ENCODE measurements at places on chromosomes 7 and 10.

- no peak for DNase-seq
These were observed at the start of gene TBXAS1 for GRCh38 chr7:139829025-139829774. TSS of gene TBXAS1 (plus strand) at chr7:139829264. CDS start at chr7:139829391, 127 bp downstream.

DNA sequence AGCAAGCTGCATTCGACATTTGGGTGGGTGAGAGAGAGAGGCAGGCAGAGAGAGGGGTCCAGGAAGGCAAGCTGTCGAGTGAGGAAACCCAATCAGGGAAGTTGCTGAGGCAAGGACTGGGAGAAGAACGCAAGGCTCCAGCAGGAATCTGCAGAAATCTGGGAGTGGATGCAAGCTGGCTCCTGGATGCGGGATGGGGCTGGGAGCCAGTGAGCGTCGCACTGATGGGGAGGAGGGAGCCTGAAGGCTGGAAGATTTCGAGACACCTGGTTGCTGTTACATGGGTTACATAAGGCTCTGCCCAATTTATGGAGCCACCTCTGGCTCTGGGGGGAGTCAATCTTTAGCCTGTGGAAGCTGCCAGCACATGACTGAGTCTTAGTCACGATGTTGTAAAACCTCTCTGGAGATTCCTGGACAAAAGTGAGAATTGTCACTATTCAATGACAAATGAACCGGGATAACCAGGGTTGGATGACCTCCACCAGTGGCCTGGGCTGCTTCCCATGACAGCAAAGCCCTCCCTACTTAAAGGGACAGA is 51.1 kb upstream of the ADRB1 start:
- DNase-seq: no peak

GRCh38 chr7:106405697-106406141 is 120.9 kb upstream of the NAMPT start:
- DNase-seq: no peak

- DNase-seq: no peak
These were observed 41.0 kb upstream of the C10orf120 start for GRCh38 chr10:122740640-122741039.

GRCh38 chr10:114353383-114353782 is 50.9 kb downstream of the AFAP1L2 start:
- DNase-seq: no peak

- no peak for DNase-seq
These were observed 87.1 kb upstream of the HDAC9 start for GRCh38 chr7:18408461-18408860.

- no peak for DNase-seq
These were observed 55.5 kb upstream of the ABLIM1 start for GRCh38 chr10:114713525-114714090.

DNA sequence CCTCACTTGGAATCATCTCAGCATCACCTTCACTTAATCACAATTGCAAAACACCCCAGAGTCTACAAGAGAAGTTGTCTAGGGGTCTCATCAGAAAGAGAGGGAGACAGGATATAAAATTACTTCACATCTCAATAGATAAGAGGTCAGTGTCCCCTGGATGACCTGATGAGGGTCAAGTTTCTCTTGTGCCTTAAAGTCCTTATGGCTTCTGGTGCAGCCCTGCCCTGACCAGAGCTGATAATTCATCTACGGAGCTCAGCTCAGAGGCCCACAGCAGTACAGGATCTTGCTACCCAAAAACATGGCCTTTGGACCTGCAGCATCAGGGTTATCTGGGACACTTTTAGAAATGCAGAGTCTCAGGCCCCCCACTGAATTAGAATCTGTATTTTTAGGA is 111.1 kb upstream of the GLI3 start:
- DNase-seq: no peak

DNA sequence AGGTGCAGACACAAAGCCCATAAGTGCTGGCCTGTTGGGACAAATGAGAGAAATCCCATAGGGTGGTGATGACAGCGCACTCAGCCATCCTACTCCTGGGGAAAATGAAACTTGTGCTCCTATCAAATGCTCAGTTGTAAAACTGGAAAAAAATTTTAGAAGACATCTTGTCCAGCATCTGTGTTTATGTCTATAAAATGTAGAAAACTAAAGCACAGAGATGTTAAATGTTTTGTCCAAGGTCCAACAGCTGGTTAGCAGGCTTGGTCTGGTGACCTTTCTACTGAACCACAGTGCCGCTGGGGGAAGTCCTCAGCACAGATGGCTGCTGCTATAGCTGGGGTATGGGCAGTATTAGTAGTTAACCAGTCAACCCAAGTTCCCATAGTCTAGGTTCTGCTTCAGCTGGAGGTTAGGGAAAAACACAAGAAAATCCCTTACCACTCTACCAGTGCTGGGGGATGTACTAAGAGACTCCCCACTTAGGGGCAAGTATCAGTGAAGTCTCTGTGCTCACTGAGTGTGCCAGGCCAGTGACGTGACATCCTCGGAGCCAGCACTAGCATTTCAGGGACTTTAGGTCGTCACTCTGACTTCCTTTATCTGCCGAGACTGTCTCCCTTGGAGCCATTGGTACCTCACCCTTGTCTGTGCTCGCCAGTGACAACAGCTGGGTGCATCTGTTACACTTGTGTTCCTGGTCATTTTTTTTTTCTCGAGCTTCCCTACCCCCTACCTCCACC is 1.9 kb downstream of the TSPAN33 start:
- DNase-seq: no peak

DNA sequence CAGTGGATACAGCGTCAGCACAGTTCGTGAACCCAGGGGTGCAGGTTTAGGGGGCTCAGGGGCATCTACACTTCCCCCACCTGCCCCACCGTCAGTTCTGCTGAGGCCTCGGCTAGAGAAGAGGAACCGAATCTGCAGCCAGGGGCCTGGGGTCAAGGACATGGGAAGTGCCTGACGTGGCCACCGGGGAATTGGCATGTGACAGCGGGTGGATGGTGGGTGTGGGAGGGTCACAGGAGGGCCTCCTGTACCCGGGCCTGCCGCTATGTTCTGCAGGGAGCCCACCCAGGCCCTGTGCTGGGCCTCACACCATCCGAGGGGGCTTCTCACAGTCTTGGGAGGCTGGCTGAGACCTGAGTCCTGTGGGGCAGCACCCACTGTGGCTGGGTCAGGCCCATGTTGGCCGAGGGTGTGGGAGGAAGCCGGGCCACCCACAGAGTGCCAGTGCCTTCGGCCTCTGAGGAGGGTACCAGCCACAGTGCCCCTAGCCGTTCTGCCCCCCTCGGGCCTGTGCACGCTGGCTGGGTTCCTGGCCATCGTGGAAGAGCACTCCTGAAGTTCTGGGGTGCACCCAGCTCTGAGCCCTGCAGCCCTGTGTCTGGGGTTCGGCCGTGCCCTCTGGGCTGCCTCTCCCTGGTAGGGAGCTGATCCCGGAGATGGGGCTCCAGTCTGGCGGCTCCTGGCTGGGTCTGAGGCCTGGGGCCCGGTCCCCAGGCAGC is 5.9 kb downstream of the TTYH3 start:
- no peak for DNase-seq

DNA sequence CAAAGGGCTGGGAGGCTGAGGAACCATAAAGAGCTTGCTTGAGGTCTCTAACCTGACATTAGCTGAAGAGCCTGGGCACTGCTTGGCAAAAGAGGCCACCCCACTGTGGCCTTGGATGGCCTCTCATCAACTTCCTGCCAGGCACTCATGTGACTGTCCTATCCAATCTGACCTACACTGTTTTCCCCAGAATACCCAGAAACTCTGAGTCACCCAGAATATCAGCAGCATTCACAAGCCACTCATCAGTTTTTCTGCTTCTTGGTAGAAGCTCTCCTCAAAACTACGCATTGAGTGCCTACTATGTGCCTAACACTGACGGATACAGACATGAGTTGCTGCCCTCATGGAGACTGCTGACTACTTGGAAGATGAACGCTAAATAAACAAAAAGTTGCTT is 4.1 kb upstream of the NT5C2 start:
- DNase-seq: no peak

- no peak for DNase-seq
These were observed 163.8 kb upstream of the PRSS1 start for GRCh38 chr7:142585425-142585824.

- no peak for DNase-seq
These were observed 2.3 kb upstream of the INSYN2A start for GRCh38 chr10:127198721-127199120.

DNA sequence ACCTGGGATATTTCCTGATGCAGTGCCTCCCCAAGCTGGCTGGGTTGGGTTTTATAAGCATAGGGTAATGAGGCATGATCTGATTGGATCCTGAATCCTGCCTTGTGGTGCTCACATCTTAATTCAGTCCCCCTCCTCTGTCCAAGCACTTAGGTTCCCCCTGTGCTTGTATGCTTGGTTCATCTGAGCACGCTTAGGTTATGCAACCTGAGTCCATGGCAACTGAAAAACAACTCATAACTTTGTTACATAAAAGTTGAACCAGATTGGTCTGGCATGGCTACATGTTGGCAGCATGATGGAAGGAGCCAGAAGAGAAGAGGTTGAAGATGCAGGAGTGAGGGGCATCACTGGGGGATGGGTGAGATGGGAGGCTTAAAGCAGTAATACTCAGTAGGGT is 57.3 kb upstream of the OSBPL3 start:
- DNase-seq: no peak

DNA sequence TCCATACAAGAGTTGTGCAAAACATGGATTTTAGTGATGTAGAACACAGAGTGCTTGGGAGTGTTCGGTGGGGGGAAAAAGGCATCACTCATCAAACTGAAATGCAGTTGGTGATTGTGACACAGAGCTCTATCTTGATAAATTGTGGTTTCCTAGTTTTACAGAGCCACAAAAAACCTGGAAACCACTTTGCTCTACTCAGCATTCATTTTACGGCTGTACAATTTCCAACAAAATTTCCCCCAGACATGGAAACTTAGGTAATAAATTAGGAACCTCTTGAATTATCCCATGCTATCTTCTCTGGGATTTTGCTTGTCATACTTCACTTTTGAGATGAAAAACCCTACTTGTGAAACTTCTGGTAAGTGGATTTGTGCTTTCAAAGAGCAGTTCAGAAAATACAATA is 614.9 kb upstream of the FZD8 start:
- no peak for DNase-seq

DNA sequence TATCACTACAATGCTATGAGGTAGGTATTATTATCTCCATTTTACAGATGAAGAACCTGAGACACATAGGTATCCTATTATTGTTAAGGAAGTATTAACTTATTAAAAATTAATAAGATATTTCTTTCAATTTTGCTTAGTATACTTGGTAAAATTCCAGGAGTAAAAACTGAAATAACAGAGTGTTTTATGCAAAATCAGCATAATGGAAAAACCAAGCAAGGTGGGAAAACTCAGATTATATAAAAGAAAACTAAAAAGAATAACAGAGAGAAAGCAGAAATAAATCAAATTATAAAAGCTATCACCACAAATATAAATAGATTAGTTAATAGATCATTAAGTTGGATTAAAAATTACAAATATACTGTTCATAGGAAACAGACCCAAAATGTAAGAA is 82.0 kb downstream of the CPXM2 start:
- no peak for DNase-seq

DNA sequence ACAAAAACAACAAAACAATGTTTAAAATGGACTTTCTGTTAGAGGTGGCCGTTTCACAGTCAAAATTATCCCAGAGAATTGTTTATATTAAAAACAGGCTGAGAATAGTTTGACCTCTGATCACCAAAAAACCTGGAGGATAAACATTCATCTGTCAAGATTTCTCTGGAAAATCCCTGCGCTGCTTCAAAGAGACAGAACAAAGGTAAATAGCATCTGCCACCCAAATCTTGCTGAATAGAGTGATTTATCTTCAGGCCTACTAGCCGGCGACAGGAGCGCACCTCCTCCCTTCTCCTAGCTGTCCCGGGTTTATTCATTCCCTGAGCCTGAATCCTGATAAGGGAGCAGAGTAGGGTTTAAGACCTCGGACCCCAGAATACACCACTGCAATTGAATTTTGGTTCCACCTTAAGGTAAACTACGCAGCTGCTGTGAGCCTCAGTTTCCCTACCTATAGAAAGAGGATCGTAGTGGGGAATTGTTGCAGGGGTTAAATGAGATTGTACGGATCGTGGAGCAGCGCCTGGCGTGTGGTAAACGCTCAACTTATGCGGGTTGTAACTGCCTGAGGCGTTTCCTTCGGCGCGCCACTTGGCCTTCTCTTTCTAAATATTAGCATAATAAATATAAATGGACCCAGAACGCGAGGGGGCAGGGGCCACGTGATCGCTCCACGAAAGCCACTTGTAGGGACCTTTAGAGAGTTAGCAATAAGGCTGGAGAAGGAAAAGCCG is 498 bp upstream of the ST7 start:
- no peak for DNase-seq

GRCh38 chr10:62250594-62251198 is 17.9 kb downstream of the RTKN2 start:
- DNase-seq: no peak

GRCh38 chr10:855671-856070 is 75.8 kb downstream of the LARP4B start:
- no peak for DNase-seq

Data from T-helper 17 cell (primary cell).